Caco-2 (cell line): ENCODE measurements at places on chromosomes 5 and 9. TPM values are rescaled to one million over a fixed set of nuclear protein-coding genes. Genes with fewer than 3 reads are reported as not detected.

The PKD2L2 gene
- not detected in 2 replicates for total RNA-seq

- DNase-seq, result no peak
Observed at GRCh38 chr5:6453937-6454560, 5.4 kb downstream of the UBE2QL1 start.

- no peak for DNase-seq
Observed at GRCh38 chr9:33782395-33783152, 12.8 kb upstream of the PRSS3 start.

The LRRC70 gene
- total RNA-seq, result 0.56 and 0.68 TPM in 2 replicates

- DNase-seq, result no peak
Observed at GRCh38 chr9:34492051-34492450, 30.7 kb downstream of the ENHO start.

The FAM169A gene
- 13.9 and 14.4 TPM in 2 replicates for total RNA-seq
